ENCODE measurements at places on chromosomes 12 and 14. TPM values are rescaled to one million over a fixed set of nuclear protein-coding genes. Genes with fewer than 3 reads are reported as not detected.
A peak's percentile ranks its signal among the peaks of the same experiment; 100 is the strongest.

- no peak overlapping the region for H3K4me3 ChIP-seq
- peak overlapping the region; percentile 23 for H3K27ac ChIP-seq
- H3K4me1 ChIP-seq = peaks cover 28% of the 10 kb centered on the region
- no peak for DNase-seq
- H3K36me3 ChIP-seq = no peaks in the 10 kb centered on the region
- H3K27me3 ChIP-seq = peaks cover 30% of the 10 kb centered on the region
Observed at GRCh38 chr12:51869931-51870330, 18.0 kb upstream of the ANKRD33 start.

DNA sequence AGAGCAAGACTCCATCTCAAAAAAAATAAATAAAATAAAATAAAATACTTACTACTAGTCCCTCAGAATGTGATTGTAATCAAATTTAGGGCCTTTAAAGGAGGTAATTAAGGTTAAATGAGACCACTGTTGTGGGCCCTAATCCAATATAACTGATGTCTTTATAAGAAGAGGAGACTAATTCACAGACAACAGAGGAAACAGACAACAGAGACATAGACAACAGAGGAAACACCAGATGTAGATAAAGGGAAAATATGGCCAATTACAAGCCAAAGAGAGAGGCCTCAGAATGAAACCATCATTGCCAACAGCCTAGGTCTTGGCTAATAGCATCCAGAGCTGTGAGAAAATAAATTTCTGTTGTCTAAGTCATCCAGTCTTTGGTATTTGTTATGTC, 669.0 kb upstream of the FOXG1 start:
- no peak overlapping the region for H3K27ac ChIP-seq
- no peaks in the 10 kb centered on the region for H3K36me3 ChIP-seq
- no peak overlapping the region for H3K4me3 ChIP-seq
- H3K4me1 ChIP-seq = no peaks in the 10 kb centered on the region
- no peaks in the 10 kb centered on the region for H3K27me3 ChIP-seq
- no peak for DNase-seq

- no peaks in the 10 kb centered on the region for H3K4me1 ChIP-seq
- DNase-seq = no peak
- H3K4me3 ChIP-seq = no peak overlapping the region
- H3K27me3 ChIP-seq = no peaks in the 10 kb centered on the region
- no peak overlapping the region for H3K27ac ChIP-seq
Observed at GRCh38 chr14:102394717-102395375, 32.1 kb downstream of the TECPR2 start.

DNA sequence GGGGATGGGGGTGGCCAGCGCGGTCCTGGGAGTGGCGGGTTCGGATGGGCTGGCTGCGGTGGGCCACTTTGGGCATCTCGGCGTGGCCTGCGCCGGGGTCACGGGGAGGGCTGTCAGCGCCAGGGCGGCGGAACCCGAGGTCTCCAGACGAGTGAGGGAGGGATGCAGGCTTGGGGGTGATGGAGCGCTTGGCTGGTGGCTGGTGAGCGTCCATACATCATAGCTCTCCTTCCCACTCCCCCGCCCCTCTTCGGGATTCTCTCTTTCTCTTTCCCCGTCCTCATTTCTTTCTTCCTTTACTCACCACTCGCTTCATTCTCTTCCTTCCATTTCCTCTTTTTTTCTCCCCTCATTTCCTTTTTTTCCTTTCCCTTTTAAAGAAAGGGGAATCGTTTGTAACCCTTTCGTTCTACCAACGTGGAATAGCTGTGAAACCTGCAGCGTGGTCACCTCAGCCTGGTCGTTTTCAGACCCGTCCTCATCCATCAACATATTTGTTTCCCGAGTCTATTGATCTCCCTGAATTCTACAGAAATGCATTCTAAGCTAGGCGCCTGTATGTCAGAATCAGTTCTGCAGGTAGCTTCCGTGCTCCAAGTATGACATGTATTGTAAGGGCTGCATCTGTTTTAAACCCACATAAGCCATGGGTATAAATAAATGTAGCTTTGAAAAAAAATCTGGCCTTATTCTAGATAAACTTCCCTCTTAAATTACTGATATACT, 260.3 kb upstream of the E2F7 start:
- H3K27ac ChIP-seq = no peak overlapping the region
- no peaks in the 10 kb centered on the region for H3K36me3 ChIP-seq
- H3K4me1 ChIP-seq = peaks cover 5% of the 10 kb centered on the region
- DNase-seq = peak; percentile 20

DNA sequence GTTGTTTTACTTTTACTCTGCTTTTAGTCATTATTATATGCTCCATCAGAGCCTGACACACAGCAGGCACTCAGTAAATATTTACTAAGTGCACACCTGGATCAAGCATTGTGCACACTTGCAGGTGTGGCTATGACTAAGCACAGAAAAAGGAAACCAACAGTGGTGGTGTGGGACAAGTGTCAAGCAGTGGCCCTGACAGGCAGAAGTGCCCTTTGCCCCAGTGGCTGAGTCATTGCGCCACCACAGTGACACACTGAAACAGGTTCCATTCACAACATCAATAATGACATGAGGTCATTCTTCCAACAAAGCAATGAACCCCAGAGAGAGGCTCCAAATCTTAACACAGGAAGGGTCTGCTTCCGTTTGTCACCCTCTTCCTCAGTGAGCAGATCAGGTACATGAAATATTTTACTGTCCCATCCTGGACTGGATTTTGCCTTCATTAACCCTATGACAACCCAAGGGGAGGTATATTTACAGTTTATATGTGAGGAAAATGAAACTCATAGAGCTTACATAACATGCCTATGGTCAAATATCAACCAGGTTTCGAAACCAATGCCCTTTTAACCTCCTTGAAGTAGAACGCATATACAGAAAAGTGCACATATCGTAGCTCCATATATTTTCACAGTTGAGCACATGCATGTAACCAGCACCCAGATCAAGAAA, 82.6 kb upstream of the GTF2A1 start:
- H3K27ac ChIP-seq = no peak overlapping the region
- no peaks in the 10 kb centered on the region for H3K36me3 ChIP-seq
- H3K4me3 ChIP-seq = no peak overlapping the region
- H3K27me3 ChIP-seq = no peaks in the 10 kb centered on the region
- no peaks in the 10 kb centered on the region for H3K4me1 ChIP-seq

DNA sequence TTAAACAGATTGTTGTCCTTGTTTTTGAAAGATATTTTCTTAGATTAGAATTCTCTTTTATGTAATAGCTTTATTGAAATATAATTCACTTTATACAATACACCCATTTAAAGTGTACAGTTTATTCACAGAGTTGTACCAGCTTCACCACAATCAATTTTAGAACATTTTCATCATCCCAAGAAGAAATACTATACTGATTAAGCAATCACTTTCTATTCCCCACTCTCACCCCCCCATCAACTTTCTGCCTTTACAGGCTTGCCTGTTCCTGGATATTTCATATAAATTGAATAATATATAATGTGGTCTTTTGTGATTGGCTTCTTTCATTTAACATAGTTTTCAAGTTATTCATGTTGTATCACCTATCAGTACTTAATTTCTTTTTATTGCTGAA, 44.4 kb downstream of the ARHGAP5 start:
- H3K4me3 ChIP-seq = no peak overlapping the region
- no peak for DNase-seq
- no peak overlapping the region for H3K27ac ChIP-seq
- no peaks in the 10 kb centered on the region for H3K4me1 ChIP-seq
- no peaks in the 10 kb centered on the region for H3K27me3 ChIP-seq
- peaks cover 4% of the 10 kb centered on the region for H3K36me3 ChIP-seq

- DNase-seq = peak; percentile 68
- H3K4me3 ChIP-seq = no peak overlapping the region
- no peaks in the 10 kb centered on the region for H3K27me3 ChIP-seq
- H3K36me3 ChIP-seq = no peaks in the 10 kb centered on the region
Observed at GRCh38 chr12:91984556-91984955, 161.1 kb downstream of the BTG1 start.

DNA sequence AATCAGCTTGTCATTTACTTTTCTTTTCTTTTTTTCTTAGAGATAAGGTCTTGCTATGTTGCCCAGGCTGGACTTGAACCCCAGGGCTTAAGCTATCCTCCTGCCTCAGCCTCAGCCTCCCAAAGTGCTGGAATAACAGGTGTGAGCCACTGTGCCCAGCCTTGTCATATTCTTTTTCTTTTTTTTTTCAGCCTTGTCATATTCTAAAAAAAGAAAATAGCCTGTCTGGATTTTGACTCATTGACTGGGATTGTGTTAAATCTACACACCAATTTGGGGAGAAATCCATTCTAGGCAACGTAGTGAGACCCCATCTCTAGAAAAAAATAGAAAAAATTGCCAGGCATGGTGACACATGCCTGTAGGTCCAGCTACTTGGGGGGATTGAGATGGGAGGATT, 24.1 kb downstream of the ATP5MC2 start:
- H3K27me3 ChIP-seq = no peaks in the 10 kb centered on the region
- no peak overlapping the region for H3K27ac ChIP-seq
- no peak for DNase-seq
- no peak overlapping the region for H3K4me3 ChIP-seq

GRCh38 chr12:3996322-3996721, 123.1 kb upstream of the PARP11 start:
- H3K36me3 ChIP-seq = no peaks in the 10 kb centered on the region
- no peak overlapping the region for H3K27ac ChIP-seq
- H3K4me1 ChIP-seq = peaks cover 17% of the 10 kb centered on the region
- H3K27me3 ChIP-seq = peaks cover 2% of the 10 kb centered on the region
- no peak overlapping the region for H3K4me3 ChIP-seq
- no peak for DNase-seq

DNA sequence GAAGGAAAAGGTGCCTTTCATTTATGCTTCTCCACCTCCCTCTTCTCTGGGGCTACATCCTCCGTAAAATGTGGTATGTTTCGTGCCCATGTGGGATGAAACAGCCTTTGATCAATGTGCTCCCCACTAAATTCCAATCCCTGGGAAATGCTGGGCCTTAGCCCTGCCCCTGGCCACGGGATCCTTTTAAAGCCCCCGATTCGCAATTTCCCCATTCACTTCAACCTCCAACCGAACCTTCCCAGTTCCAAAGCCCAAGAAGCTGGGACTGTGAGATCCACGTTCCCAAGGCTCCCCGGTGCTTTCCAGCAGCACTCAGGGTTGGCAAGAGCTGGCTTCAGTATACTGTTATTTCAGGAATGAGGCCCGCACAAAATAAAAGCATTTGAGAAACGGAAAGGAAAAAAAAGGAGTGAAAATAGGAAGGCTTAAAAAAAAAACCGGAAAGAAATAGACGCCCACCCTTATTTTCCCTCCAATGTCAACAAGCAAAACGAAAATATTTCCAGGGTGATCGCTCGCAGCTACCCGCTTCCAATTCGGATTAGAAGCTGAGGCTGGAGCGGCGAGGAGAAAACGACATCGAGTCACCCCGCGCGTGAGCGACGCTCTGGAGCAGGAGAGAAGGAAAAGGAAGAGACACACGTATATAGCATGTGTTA, 1.3 kb upstream of the FOXG1 start:
- peaks cover 74% of the 10 kb centered on the region for H3K27me3 ChIP-seq
- H3K4me1 ChIP-seq = peaks cover 11% of the 10 kb centered on the region
- no peak overlapping the region for H3K4me3 ChIP-seq
- no peaks in the 10 kb centered on the region for H3K36me3 ChIP-seq
- peak; percentile 34 for DNase-seq

DNA sequence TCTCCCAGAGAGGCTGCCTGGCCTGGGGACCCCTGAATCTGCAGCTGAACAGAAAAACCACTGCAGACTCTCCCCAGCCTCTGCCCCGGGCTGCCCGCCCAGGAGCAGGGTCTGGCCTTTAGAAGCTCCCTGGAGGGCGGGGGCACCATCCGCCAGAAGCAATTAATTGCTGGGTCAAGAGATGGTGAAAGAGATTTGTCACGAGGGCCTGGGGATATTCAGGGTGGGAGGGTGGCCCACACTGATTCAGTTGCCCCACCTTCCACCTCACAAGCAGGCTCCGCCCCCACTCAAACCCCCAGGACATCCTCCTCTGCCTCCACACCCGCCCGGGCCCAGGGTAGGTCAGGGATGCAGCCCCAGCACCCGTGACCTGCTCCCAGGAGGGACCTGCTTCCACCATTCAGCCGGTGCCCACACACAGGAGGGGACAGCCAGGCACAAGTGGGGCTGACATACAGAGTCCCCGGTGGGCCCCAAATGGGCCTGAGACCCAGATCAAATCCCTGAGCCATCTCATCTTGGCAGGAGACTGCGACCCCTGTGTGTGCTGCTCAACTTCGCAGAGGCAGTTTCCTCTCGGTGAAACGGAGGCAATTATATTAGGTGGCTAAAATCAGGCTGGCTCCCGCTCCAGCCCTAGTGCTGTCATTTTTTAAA, 23.0 kb downstream of the NCOR2 start:
- H3K27me3 ChIP-seq = no peaks in the 10 kb centered on the region
- peaks cover 9% of the 10 kb centered on the region for H3K36me3 ChIP-seq
- peaks cover 65% of the 10 kb centered on the region for H3K4me1 ChIP-seq
- H3K27ac ChIP-seq = peak overlapping the region; percentile 82
- H3K4me3 ChIP-seq = no peak overlapping the region

GRCh38 chr14:101721951-101722661, 39.4 kb upstream of the PPP2R5C start:
- H3K27me3 ChIP-seq = peaks cover 2% of the 10 kb centered on the region
- peak; percentile 23 for DNase-seq
- H3K4me1 ChIP-seq = peaks cover 4% of the 10 kb centered on the region
- H3K36me3 ChIP-seq = no peaks in the 10 kb centered on the region
- H3K27ac ChIP-seq = peak overlapping the region; percentile 20

DNA sequence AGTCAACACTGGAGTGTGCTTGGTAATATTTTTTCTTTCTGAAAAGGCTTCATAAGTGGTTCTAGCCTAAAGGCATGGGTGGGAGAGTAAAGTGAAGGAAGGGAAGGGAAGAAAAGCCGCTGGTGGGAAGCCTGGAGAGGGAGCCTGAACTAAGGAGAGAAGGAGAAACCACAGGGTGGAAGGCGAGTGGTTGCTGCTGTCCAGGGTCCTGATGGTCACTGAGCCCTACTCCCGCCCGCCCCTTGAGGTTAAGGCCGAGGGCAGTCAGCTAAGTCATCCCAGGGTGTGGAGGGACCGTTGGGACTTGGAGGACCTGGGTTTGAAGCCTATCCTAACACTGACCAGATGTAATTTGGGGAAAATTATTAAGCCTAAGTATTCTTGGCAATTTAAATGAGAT, 189.1 kb downstream of the PIWIL1 start:
- no peak overlapping the region for H3K27ac ChIP-seq
- H3K27me3 ChIP-seq = no peaks in the 10 kb centered on the region
- no peaks in the 10 kb centered on the region for H3K36me3 ChIP-seq
- H3K4me3 ChIP-seq = no peak overlapping the region
- no peaks in the 10 kb centered on the region for H3K4me1 ChIP-seq

- DNase-seq = no peak
- no peak overlapping the region for H3K27ac ChIP-seq
- no peaks in the 10 kb centered on the region for H3K36me3 ChIP-seq
- no peaks in the 10 kb centered on the region for H3K4me1 ChIP-seq
Observed at GRCh38 chr14:97655169-97655948, 858.2 kb downstream of the VRK1 start.

Gene AKAP5
- 0.37 TPM for polyA plus RNA-seq

Gene PRB3
- polyA plus RNA-seq = not detected

Gene OR6C1
- polyA plus RNA-seq = not detected

Gene NOVA1
- polyA plus RNA-seq = 10.7 TPM
